ENCODE measurements at places on chromosomes 6 and 20.

DNA sequence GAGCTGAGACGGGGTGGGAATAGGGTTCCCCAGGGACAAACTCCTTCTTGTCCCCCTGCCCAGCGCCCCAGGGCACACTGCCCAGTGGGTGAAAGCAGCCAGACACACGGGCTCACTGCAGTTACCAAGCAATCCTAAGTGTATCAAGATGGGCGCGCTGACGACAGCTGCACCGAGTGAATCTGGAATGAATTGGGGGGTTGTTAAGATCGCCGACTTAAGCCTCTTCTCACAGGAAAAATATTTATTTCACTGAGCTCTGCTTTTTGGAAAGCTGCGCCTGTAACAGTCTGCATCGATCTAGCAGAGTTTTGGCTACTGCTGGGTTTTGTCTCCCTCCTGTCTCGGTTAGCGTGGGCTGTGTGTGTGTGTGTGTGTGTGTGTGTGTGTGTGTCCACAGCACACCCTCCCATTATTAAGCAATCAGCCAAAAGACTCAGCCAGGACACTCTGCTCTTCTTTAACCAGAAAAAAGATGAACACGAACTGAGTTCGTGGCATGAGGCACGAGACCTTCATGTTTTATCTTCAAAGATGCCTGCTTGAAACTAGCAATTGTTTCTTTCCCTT is 35.9 kb downstream of the RIPOR3 start:
- DNase-seq: no peak

DNA sequence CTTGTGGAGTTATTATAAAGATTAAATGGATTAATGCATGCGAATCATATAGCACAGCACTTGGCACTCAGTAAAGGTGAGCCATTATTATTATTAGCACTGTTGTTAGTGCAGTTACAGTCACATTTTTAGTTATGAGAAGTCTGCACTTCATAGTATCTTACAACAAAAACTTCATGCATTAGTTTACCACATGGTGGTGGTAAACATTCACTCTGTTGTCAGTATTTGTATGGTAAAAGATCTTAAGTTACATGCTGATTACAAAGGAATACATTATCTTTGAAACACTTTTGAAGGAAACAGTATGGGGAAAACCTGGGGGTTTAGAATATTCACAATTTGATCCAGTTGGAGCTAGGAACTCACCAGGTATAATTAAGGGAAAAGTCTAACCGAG is 20.8 kb downstream of the TMEM14A start:
- DNase-seq: no peak

DNA sequence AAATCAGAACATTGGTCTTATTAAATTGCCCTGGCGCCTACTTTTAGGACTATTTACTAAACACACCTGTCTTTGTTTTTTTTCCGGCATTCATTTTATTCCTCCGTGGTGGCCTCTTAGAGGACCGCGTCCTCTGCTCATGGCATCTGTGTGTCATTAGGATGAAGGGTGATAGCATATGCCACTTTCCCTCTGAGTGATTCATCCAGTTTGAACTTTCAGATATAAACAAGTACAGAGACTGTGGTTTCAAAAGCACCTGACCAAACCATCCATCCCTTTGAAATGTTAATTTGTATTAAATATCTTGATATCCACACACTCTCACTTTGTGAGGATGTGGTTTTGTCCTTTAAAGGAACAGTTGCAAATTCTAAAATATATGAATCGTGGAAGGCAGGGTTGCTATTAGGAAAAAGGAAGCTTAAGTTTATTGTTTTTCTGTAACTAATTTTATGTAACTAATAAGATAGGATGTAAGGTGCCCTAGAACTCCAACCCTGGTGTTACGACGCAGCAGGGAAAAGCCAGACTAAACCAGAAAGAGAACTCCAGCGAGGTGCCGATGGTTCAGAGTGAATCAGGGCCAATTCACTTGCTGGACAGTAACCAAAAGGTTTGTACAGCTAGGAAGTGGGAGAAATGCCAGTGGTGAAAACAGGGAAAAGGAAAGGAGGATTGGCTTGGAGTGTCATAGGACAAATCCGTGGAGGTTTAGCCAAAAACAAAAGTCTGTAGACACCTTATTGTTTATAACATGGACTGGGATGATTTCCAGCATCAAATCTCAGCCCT is 98.7 kb downstream of the SHLD1 start:
- DNase-seq: no peak

- DNase-seq: no peak
Observed at GRCh38 chr6:42446370-42446769, 5.4 kb downstream of the TRERF1 start.

- no peak for DNase-seq
Observed at GRCh38 chr6:142440600-142441293, 138.9 kb downstream of the ADGRG6 start.

DNA sequence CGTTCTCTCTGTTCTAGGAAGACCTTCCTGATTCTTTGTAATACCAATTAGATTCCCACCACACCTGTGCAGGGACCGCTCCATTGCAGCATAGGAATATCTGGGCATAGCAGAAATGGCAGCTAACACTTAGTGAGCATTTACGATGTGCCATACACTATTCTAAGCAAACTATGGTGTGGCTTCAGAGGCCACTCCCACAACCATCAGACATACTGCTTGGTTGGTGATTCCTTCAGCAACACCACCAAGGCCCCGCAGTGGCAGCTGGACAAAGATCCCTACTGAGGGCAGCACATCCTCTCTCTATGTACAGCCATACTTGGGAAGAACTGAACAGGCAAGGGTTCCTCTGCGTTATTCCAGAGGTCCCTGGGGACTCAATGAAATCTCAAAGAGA is 6.2 kb downstream of the KCNK5 start:
- no peak for DNase-seq

- DNase-seq: no peak
Observed at GRCh38 chr6:139490482-139490881, 116.0 kb upstream of the CITED2 start.

All from head of caudate nucleus (tissue), 42 donors.